ENCODE measurements at places on chromosomes 3 and 15.

DNA sequence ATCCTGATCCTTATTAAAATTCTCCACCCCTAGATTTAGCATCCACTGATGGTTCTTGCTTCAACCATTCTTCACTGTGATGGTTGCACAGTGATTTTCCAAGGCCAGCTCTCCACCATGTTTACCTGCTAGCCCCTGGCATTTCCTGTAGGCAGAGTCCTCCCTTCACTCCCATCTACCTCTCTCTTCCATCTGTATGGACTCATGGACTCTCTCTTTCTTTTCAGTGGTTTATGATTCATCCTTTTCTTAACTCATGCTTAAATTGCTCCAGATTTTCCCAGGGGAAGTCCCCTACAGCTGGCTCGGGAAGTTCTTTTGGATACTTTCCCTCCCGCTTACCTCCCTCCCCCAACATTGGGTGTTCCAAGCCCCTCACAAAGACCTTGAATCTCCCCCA, 18.7 kb downstream of the TGM4 start:
- DNase-seq = no peak

GRCh38 chr3:114290911-114291901, 2.6 kb upstream of the TIGIT start:
- no peak for DNase-seq

DNA sequence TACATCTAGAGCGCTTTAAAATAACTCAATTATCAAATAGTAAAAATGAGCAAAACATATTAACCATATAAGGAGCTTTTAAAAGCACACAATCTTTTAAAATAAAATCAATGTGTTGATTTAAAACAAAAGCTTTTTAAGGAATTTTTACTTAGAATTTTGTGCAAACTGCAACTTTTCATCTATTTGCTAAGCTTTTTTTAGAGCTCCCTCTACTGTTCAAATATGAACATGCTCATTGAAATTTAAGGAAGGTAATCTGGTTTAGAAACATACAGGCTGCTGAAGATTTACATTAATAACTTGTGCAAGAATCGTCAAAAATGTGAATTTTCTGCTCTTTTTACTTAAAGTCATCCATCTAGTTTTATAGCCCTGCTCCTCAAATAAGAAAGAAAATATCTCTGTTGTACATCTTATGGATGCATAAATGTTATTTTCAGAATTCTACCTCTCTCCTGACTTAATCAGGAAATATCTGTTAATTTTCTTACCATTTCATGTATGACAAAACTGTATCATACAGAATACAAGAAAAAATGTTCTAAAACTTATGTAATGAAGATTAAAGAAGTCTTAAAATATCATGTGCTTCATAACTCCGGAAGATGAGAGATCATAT, 469.4 kb upstream of the ROBO2 start:
- DNase-seq = no peak

DNA sequence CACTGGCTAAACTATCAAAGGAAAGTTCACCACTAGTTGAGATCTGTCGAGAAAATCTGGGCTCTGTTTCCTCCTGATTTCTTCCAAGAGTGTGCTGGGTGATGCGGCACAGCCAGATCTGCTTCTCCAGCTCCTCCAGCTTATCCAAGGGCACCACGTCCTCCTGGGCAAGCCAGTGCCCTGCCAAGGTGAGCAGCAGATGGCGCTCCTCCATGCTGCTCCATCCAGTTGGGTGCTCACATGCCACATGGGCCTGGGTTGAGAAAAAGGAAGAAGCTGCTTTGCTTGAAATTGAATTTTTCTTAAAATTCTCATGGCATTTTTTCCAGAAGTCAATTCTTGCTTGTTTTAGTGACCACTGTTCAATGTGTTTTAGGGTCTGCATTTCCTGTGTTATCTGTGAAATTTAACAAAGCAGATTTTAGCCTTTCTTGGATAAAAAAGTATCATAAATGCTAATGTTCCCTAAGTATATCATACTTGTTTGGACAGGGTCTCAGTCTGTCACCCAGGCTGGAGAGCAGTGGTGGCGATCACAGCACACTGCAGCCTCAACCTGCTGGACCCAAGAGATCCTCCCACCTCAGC, 47.3 kb downstream of the EIF3J start:
- no peak for DNase-seq

- no peak for DNase-seq
Observed at GRCh38 chr15:71288348-71288955, 173.2 kb downstream of the THSD4 start.

GRCh38 chr3:68123231-68123630, 468.8 kb upstream of the SUCLG2 start:
- no peak for DNase-seq

DNA sequence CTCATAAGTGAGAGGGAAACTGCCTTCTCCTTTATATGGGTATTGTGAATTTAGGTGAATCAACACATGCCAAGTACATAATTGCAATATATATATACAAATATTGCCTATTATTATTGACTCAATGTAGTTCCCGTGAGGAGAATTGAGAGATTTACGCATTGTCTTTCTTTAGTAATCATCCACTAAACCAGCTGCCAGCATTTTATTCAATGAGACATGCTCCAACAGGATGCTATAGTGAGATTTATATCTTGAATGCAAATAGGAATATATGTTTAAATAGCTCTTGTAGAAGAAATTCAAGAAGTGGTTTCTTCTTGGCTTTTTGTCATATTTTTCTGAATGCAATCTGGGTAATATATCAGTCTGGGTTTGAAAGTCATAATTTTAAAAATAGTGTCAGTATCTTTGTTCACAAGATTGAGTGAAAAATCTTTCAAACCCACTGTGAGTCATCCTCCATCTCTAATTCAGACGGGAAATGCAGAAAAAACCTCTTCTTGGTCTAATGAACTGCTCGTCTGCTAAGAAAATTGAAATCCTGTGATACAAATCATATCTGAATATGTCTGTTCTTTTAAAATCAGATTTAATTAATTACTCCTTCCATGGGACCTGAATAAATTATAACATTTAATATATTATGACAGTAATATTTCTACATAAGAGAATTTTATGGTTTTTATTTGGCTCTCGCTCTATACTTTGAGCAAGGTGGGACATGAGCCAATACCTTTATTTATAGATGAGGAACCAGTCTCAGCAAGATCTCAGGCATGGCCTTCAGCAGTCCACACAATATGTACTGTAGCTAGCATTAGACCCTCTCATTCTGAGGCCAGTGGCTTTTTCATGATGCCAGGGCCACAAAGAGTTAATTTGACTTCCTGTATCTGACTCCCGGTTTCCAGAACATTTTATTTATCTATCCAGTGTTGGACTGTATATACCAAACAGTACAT, 516.0 kb downstream of the GABRG3 start:
- DNase-seq = no peak
